ENCODE measurements at places on chromosomes 16 and 17.

- DNase-seq: no peak
Observed at GRCh38 chr16:48188449-48189102, 32.8 kb upstream of the ABCC12 start.

- no peak for DNase-seq
Observed at GRCh38 chr17:7853691-7854038, 1.2 kb upstream of the TMEM88 start.

GRCh38 chr17:70076189-70076588, 1.2 kb downstream of the KCNJ16 start:
- DNase-seq: no peak

- DNase-seq: no peak
Observed at GRCh38 chr17:81925860-81926450, 1.6 kb downstream of the MAFG start.

GRCh38 chr16:28193530-28194423, 18.0 kb downstream of the XPO6 start:
- DNase-seq: no peak

DNA sequence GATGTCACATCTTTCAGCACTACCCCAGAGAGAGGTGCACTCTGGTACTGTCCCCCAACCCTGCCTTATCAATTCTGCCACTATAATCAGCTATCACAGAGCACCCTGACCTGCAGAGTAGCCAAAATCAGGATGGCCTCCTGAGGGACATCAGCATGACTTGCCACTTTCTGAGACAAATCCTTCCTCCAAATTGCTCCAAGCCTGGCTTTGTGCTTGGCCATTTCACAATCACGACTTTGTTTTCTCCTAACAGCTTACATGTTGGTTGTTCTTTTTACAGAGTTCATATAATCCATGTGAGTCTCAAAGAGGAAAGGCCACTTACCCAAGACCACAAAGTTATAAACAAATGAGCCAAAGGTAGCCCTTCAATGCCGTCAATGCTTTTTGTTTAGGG, 449.0 kb upstream of the CDH5 start:
- no peak for DNase-seq

DNA sequence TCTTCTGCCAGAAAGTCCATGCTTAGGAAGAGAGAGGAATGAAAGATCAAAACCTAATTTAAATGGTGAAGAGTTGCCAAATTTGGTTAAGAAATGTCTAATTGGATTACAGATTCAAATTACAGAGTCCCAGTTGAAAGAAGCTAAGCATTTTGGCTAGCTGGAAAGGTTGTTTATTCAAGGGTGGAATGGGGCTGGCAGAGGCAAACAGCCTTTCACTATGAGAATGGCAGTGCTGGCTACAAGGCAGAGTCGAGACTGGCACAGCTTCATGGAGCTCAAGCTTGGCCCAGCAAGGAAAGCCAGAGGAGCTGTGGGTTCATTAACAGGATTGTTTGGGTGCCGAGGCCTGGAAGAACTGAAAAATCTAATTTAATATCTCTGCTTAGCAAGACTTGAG, 13.6 kb downstream of the MAP3K3 start:
- no peak for DNase-seq

DNA sequence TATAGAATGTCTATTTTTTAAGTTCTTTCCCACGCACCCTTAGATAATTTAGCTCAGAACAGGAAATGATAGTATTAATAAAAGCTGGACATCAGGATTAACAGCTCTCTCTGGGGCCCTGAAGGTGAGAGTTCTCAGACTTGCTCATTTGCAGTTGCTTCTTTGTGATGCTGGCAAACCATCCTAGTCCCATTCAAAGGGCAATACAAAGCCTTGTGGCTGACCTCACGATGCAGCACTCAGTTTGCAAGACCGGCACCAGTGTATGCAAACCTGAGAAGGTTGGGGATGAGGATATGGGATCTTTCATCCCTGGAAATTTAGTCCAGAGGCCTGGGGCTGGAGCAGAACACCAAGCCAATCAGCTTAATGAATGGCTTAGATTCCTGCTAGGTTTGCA, 29.3 kb downstream of the STH start:
- DNase-seq: no peak

DNA sequence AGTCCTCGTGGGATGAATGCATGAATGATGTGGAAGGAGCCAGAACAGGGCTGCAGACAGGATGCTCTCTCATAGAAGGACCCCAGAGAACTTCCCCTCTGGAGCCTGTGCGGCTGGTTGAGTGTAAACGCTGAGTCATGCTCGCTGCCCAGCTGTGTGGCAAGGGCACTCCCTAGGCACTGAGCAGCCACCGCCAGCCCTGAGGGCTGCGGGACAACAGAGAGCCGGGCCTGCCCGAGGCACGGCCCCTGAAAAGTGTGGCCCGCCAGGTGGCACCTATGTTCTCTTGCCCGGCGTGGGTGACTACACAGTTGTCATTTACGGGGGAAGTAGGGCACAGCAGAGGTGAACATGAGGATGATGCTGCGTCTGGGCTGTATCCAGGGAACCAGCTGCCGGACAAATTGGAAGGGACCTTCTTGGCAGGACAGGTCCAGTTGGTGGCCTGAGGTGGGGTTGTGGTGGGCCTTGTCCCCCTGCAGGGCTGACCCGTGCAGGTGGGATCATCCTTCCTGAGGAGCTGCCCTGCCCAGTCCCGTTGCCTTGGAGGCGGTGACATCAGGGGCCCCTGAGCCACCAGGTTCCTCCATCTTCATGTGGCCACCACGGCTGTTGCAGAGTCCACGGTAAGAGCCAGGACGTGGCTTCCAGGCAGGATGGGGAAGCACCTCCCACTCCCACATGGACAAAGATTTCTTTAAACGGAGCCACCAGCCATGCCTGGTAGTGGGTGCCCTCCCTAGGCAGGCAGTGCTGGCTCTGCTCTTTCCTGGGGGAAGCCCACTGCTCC, 94.8 kb upstream of the CBX4 start:
- no peak for DNase-seq

DNA sequence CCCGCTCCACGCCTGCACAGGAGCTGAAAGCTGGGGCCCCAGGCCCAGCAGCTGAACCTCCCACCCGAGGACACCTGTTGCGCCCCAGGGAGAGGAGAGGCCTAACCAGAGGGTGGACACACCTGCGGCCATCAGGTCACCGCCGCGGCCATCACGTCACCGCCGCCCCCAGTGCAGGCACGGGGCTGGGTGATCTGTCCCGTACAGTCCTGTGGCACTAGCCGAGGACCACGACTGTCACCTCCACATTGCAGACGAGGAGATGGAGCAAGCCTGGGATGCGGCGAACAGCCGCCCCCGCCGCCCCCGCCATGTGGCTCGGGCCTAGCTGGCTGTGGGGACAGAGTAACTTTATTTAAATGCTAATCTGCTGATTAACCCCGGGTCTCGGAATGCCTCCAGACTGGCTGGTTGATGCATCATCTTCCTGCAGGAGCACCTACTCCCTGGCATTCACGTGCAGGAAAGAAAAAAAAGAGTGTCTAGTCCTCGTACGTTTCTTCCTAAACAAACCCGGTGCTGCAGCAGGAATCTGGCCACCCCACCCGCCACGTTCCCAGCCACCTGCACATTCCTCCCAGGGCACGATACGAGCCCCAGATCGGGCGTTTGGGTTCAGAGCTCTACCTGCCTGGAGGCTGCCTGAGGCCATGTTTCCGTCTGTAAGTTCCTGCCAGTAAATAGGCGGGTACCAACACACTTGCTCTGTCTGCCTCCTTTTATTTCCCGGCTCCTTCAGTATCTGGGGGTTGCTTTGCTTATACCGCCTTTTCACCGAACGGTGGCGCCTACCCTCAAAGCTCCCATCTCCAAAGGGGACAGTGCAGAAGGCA, 29.9 kb downstream of the PIEZO1 start:
- DNase-seq: peak; percentile 31

- no peak for DNase-seq
Observed at GRCh38 chr17:39051001-39051585, 83.9 kb upstream of the FBXO47 start.

DNA sequence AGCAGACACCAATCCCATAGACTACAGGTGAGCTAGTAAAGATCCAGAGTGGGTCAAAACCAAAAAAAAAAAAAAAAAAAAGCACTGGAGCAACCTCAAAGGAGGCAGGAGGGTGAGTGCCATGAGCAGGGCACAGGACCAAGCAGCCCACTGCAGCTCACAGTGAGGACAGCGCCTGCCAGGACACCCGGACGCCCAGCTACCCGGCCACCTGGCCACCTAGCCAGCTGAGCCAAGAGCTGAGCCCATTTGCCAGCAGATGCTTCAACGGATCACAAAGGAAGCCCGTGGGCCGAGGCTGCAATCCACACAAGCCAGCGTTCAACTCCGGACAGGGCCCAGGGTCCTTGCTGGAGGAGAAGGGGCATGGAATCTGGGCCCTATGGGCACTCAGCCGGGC, 15.1 kb downstream of the AXIN1 start:
- DNase-seq: peak; percentile 37

DNA sequence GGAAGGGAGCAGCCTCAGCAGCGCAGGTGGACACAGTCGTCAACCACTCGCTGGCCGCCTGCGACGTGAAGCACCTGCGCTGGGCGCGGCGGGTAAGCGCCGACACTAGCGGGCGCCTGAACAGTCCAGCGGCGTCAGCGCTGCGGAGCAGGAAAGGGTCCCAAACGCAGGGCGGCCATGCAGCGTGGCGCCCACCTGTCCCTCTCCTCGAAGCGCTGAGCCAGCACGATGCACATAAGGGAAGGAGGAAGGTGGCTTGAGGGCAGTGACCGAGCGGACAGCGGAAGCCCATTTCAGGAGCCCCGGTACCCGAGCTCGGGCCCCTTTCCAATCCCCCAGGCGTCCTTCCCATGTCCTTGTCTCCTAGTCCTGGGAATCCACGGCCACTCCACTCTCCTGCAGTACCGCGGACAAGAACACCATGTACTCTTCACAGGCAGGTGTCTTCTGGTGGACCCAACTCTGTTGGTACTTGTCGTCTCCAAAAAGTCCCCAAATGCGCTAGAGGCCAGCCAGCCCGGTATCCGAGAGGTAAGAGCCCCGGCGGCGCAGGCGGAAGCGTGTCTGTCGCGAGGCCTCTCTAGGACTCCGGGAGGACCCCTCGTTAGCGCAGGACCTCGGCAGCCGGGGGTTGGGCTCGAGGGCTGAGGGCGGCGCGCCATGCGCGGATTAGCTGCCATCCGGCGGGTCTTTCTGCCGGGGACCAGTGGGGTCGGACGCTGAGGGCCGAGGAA, 14.4 kb downstream of the ZNF232 start:
- DNase-seq: peak; percentile 94

- no peak for DNase-seq
Observed at GRCh38 chr16:85608515-85608885, 4.6 kb upstream of the GSE1 start.

GRCh38 chr17:67362173-67362572, 4.2 kb downstream of the PSMD12 start:
- DNase-seq: no peak

DNA sequence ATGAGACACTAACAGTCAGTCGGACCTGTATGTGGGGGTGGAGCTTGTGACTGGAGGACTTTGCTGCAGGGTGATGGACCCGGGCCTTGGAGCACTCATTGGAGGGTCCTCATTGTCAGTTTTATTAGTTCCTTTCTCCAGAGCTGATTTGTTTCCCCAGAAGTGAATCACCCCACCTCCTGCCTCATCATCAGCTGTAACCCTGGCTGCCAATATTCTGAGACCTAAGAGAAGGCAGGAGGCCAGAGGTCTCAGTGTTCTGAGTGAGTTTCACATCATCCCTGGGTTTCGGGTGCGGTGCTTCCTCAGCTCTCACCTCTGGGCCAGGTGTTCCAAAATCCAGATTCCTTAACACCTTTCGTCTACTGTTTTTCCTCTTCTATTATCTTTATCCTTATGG, 49.9 kb upstream of the KIFC3 start:
- DNase-seq: no peak

DNA sequence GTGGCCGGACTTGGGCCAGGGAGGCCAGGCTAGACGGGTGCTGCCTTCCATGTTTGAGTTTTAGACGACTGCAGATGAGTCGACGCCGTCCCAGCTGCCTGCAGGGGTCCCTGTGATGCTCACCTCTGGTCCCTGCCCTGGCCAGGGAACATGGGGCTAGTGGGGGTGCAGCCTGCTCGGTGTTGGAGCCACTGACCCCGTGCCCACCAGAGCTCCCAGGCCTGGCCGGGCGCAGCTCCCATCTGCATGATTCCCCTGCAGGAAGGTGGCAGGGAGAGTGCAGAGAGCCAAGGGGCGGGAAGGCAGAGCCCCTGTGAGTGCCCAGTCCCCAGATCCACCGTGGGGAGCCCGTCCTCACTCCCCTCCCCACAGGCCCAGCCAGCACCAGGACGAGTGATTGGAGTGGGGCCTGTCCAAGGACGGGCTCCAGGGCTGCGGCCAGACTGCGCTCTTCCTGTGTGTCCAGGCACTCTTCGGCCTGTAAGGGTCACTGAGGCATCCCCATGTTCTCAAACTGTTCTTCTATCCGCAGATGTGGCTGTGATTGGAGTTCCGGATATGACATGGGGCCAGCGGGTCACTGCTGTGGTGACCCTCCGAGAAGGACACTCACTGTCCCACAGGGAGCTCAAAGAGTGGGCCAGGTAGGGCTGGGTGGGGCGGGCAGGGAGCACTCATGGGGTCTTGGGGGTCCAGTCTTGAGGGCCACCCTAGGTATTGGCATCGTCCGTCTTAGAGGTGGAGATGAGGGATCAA, 26.0 kb upstream of the CDH15 start:
- no peak for DNase-seq

GRCh38 chr16:85603203-85603755, 9.8 kb upstream of the GSE1 start:
- no peak for DNase-seq

DNA sequence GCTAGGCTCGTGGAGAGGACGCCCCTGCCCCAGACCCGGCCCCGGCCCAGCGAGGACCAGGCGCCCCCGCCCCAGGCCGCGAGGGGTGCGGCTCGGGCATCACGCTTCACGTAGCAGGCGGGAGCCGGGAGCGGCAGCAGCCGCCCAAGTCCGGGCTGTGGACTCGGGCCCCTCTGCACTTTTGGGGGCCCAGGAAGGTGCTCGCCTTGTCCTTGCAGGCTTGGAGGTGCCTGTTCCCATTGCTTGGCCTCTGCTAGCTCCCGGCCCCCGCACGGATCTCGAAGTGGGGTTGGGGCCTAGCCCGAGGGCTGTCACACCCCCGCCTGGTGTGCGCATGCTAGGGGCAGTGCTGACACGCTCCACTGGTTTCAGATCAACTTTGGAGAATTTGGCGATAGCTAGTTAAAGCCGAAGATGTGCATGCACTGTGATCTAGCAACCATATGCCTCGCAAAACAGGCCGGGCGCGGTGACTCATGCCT, 55.7 kb downstream of the WSB1 start:
- DNase-seq: no peak

DNA sequence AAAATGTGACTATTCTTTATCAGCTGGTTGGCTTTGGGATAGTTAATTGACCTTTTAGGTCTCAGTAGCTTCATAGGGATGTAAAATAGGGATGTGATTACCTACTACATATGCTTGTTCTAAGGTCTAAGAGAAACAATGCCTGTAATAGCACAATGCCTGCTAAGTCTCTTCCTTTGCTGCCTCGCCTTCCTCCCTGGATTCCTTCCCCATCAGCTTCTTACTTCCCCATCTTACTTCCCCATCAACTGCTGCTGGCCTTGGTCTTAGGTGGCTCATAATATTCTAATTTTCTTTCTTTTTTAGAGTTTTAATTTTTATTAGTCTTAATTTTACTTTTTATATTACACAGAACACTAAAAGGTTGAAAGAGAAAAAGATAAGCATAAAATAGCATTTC, 59.2 kb upstream of the GOT2 start:
- DNase-seq: no peak

Measured in WERI-Rb-1 (cell line).